ENCODE measurements at places on chromosomes 6 and 20.

DNA sequence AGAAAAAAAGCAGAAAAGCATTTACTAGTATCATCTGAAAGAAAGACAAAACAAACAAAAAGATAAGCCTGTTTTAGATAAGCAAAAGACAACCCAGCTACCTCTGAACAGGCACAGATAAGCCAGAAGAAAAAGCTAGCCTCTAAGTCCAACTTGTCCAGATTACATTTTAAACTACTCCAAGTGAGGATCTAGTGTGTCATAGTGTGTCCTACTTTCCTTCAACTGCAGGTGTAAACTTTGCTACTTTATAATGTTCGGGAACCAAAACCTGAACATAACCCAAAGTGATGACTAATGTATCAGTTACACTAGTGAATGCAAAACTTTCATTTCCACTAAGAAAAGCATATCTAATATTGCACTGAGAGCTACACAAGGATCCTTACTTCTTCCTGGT is 19.5 kb downstream of the ADNP start:
- no peak for DNase-seq

- no peak for DNase-seq
These were observed 64.8 kb downstream of the JARID2 start for GRCh38 chr6:15310680-15311079.

- DNase-seq, result no peak
These were observed 5.1 kb downstream of the LAMA5 start for GRCh38 chr20:62361799-62362589.

GRCh38 chr20:61874421-61875068 is 191.1 kb downstream of the TAF4 start:
- no peak for DNase-seq

DNA sequence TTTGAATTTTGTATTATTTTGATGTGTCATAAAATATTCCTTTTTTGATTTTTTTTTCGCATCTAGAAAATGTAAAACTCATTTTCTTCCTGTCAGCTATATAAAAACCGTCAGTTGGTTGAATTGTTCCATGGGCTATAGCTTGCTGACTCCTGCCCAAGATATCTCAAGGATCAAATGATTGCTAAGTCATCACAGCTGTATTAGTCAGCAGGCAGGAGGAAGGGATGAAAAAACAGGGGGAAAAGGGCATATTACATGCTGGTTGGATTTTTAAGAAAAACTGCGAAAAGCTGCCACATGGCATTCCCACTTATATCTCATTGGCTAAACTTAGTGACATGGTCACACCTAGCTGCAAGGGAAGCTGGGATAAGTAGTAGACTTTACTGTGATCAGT is 569.9 kb downstream of the BCKDHB start:
- no peak for DNase-seq

GRCh38 chr20:57091748-57092111 is 174.7 kb downstream of the BMP7 start:
- no peak for DNase-seq

GRCh38 chr6:1635305-1636010 is 25.7 kb downstream of the FOXC1 start:
- DNase-seq, result no peak

DNA sequence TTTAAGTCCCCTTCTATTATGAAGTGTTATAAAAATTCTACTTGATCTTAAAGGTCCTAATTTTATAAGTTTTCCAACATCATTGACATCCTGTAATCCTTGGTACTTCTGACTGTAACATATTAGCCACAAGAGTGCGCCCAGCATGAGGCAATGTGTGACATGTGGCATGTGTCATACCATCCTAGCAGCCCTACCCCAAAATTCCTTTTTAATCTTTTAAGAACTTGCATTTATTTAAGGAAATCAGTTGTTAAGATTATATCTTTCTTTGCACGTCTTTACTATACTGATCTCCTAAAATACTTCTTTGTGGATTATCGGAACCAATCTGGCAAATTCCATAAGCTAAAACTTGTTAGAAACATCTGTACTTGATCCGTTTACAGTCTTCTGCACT is 167.1 kb upstream of the SLC24A3 start:
- DNase-seq, result no peak

DNA sequence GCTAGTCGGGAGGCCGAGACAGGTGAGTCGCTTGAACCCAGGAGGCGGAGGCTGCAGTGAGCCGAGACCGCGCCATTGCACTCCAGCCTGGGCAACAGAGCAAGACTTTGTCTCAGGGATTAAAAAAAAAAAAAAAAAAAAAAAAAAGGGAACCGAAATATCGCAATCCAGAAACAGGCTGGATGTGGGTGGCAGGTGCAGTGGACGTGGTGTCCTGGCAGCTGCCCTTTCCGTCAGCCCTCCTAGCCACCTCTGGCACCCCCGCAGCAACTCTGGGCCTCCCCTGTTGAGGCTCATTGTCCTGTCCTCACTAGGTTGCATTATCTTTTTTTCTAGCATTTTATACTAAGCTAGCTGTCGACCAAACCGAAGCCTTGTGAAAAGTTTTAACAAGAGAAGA is 113.5 kb downstream of the DTNBP1 start:
- no peak for DNase-seq

DNA sequence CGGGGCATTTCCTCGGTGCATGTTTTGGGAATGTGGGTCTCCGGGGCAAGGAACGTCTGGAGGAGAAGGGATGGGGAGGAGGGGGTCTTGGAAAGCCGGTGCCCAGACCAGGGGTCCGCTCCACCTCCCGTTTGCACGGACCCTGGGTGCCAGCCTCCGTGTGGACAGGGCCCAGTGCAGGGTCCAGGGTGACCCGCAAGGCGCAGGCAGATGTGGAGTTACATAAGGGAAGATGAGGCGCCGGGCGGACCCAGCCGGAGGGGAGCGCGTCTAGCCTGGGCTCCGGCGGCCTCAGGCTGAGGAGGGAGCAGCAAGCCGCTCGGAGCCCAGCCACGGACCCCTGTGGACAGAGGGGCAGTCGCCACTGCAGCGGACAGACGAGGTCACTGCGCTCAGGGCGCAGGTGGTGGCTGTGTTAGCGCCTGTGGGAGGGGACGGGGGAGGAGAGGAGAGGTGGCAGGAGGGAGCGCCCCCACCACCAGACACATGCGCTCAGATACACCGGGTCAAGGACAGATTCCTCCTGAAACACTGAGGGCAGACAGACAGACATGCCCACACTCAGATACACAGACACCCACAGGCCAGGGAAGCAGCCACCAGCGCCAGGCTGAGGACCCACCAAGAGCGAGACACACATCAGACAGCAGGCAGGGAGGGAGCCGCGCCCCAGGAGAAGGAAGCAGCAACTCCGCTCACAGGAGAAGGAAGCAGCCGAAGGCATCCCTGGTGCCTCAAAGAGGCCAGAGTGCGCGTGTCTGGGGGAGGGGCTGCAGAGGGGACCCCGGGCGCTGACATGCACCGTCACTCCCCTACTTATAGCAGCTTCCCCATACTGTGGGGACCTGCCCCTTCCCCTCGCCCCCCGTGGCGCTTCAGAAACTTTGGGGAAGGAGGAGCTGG is 839 bp upstream of the HRH3 start:
- no peak for DNase-seq
